ENCODE measurements at places on chromosomes 5 and 9.

GRCh38 chr5:136043968-136044610 lies 15.3 kb downstream of the TGFBI start:
- no peak for DNase-seq
- H3K4me3 ChIP-seq, result no peak overlapping the region
- H3K36me3 ChIP-seq, result no peaks in the 10 kb centered on the region
- peaks cover 10% of the 10 kb centered on the region for H3K4me1 ChIP-seq
- H3K27me3 ChIP-seq, result no peaks in the 10 kb centered on the region

GRCh38 chr9:94031380-94031779 lies 52.9 kb upstream of the PTPDC1 start:
- peak overlapping the region; percentile 34 for H3K27ac ChIP-seq
- H3K27me3 ChIP-seq, result peaks cover 2% of the 10 kb centered on the region
- H3K36me3 ChIP-seq, result peaks cover 12% of the 10 kb centered on the region
- peak overlapping the region; percentile 91 for H3K4me3 ChIP-seq
- H3K4me1 ChIP-seq, result peaks cover 20% of the 10 kb centered on the region

DNA sequence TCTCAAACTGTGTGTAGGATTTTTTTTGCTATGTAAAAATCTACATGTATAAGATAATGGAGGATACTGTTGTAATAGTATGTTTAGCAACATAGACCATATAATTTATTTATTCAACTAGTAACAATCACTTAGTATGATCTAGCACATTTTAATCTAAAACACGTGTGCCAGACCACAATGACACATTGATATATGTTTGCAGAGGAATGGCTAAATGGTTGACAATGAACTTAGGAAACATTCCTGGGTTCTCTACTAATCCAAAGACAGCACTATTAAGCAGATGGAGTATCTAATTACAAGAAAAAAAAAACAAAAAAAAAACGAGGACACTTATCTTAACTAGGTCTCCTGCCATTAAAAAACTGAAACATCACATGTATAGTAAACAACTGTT lies 261.7 kb upstream of the PAPPA start:
- H3K27me3 ChIP-seq, result no peaks in the 10 kb centered on the region
- H3K27ac ChIP-seq, result no peak overlapping the region
- H3K36me3 ChIP-seq, result no peaks in the 10 kb centered on the region
- no peaks in the 10 kb centered on the region for H3K4me1 ChIP-seq

DNA sequence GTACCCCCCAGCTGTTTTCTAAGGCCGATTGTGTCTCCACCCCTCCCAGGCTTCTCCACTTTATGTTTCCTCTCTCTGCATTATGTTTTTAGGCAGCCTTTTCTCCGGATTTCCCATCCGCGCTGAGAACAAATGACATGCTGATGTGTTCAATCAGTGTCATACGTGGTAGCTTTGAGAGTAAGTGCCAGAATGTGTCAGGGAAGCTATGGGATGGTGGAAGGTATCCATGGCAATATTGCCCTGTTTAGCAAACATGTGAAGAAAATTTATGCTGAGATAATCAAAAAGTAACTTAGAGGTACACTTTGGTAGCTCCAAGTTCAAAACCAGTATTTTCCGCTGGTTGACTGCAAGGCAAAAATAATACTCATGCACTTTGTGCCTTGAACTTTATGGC lies 36.6 kb upstream of the LECT2 start:
- DNase-seq, result no peak
- H3K36me3 ChIP-seq, result no peaks in the 10 kb centered on the region
- no peak overlapping the region for H3K4me3 ChIP-seq
- peaks cover 3% of the 10 kb centered on the region for H3K27me3 ChIP-seq

DNA sequence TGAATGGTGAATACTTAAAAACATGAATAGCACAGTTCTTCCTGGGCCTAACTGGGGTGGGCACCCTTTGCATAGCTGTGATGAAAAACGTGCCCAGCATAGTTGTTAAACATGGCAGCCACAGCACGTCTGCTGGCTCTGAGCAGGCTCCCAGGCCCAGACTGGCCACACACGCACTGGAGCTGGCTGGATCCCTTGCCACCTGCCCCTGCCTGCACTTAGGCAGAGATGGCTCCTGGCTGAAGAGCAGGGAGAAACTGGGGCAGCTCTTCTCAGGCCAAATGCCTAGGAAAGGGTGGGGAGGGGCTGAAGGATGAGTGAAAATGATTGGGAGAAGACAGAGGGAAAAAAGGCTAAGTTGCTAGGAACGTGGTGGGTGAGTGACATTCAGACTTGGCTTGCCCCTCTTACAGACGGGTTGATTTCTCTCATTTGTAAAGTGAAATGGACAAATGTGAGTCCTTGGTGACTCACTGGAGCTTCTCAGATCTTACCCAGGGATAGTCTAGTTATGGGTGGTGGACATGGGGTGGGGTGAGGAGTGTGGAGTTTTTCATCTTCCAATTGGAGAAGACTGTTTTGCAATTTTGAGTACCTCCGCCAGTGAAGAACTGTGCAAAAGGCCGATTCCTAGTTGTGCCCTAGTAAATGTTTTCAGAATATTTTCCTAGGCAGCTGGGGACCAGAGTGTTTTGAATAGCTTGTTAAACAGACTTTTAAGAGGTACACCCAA lies 42.4 kb downstream of the TRIO start:
- no peak overlapping the region for H3K27ac ChIP-seq
- no peaks in the 10 kb centered on the region for H3K4me1 ChIP-seq
- no peaks in the 10 kb centered on the region for H3K36me3 ChIP-seq
- no peak overlapping the region for H3K4me3 ChIP-seq
- no peak for DNase-seq

DNA sequence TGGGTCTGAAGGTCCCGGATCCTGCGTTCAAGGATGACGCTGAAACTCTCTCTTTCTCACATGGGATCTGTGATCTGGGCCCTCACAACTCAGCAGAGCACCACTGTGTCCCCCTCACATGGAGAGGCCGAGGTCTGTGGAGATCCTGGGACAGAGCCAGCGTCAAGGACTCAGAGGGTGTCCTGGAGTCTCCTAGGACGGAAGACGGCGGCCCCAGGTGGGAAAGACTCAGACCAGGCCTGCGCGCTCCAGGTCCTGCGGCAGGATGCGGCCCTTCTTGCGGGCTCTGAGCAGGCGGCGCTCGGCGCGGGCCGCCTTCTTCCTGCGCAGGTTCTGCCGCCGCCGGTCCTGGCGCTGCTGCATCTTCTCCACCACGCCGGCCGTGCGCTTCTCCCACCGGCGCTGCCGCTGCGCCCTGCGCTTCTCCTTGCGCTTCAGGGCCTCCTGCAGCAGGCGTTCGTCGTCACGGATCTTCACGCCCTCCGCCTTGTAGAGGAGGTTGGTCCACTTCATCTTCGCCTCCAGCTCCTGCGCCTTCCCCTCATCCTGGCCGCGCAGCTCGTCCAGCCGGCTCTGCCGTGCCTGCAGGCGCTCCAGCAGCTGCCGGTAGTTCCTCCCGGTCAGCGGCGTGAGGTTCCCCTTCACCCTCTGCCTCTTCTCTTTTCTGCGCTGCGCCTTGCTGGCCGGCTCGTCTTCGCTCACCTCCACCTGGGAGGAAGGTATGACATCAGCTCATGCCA lies 4.2 kb downstream of the SURF6 start:
- no peak overlapping the region for H3K27ac ChIP-seq
- H3K4me3 ChIP-seq, result no peak overlapping the region
- H3K4me1 ChIP-seq, result peaks cover 28% of the 10 kb centered on the region
- no peaks in the 10 kb centered on the region for H3K27me3 ChIP-seq
- DNase-seq, result no peak

DNA sequence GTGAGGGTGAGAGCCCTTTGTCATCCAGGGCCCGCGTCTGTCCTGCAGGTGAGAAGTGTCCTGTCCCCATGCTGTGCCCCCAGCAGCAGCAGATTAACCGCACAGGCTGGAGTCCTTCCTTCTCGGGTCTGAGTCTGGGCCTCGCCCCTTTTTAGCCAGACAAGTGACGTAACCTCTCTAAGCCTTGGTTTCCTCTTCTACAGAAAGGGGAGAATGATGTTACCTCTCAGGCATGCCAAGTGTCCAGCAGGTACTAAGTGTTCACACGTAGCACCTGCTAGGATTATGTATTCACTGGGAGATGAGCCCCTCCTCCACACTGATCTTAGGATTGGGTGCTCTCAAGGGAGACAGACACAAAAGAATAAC lies 6.9 kb downstream of the NEURL1B start:
- H3K4me3 ChIP-seq, result no peak overlapping the region
- H3K36me3 ChIP-seq, result no peaks in the 10 kb centered on the region
- peaks cover 16% of the 10 kb centered on the region for H3K27me3 ChIP-seq
- H3K27ac ChIP-seq, result no peak overlapping the region

GRCh38 chr5:131514316-131515283 lies 120.4 kb downstream of the RAPGEF6 start:
- H3K4me1 ChIP-seq, result peaks cover 37% of the 10 kb centered on the region
- H3K27ac ChIP-seq, result peak overlapping the region; percentile 74
- H3K4me3 ChIP-seq, result peak overlapping the region; percentile 67
- H3K36me3 ChIP-seq, result peaks cover 30% of the 10 kb centered on the region

DNA sequence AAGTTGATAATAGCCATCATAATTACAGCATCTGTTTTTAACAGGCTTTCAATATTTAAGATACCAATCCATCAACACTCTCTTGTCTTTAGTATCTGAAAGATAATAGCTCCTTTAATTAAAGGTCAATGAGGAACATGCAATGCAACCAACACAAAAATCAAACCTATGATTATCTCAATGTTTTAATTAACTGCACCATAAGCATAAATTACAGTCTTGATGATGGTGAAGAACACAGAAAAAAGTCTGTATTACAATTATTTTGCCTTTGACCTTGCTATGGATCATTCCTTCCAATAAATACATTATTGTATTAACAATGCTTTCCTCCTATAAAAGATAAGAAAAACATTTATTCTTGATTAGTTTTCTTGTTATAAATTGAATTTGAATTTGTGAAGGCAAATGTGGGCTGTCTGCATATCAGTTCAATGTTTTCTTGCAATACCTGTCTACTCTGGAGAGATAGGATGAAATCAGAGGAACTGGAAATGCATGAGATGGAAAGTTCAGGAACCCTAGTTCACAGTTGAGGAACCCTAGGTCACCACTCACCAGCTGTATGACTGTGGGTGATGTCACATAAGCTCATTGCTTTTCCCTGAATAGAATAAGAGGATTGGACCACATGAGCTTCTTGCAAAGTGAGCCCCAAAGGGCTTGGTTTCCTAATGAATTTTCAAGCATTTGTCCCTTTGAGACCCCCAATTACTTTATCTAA lies 58.5 kb upstream of the ANXA1 start:
- no peak overlapping the region for H3K27ac ChIP-seq
- no peak for DNase-seq
- H3K4me3 ChIP-seq, result no peak overlapping the region
- peaks cover 2% of the 10 kb centered on the region for H3K27me3 ChIP-seq
- no peaks in the 10 kb centered on the region for H3K36me3 ChIP-seq
- peaks cover 3% of the 10 kb centered on the region for H3K4me1 ChIP-seq

- no peak for DNase-seq
- no peaks in the 10 kb centered on the region for H3K4me1 ChIP-seq
- H3K27ac ChIP-seq, result no peak overlapping the region
- peaks cover 12% of the 10 kb centered on the region for H3K36me3 ChIP-seq
- no peak overlapping the region for H3K4me3 ChIP-seq
Observed at GRCh38 chr9:120608421-120608820, 28.5 kb upstream of the CDK5RAP2 start.

GRCh38 chr5:140317859-140318258 lies 15.0 kb upstream of the PFDN1 start:
- H3K27ac ChIP-seq, result no peak overlapping the region
- H3K27me3 ChIP-seq, result peaks cover under 1% of the 10 kb centered on the region
- H3K4me3 ChIP-seq, result no peak overlapping the region

DNA sequence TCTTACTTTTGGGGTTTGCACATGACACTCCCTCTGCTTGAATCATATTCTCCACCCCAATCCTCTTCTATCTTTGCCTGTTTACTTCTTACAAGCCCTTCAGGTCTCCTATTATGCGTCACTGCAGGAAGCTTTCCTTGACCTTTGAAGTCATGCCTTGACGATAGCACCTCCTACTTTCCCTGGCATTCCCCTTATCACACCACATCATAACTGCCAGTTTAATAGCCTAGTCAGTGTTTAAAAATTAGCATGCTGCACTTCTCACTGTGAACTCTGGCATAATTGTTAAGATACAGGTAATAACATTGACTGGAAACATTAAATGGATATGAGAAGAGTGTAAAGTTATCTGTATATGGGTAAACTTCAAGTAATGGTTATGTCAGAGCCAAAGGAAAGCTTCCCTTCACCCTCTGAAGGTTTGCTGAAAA lies 37.1 kb upstream of the CEP120 start:
- H3K27ac ChIP-seq, result no peak overlapping the region
- H3K4me3 ChIP-seq, result no peak overlapping the region
- no peaks in the 10 kb centered on the region for H3K36me3 ChIP-seq
- H3K27me3 ChIP-seq, result peaks cover 2% of the 10 kb centered on the region
- no peak for DNase-seq

DNA sequence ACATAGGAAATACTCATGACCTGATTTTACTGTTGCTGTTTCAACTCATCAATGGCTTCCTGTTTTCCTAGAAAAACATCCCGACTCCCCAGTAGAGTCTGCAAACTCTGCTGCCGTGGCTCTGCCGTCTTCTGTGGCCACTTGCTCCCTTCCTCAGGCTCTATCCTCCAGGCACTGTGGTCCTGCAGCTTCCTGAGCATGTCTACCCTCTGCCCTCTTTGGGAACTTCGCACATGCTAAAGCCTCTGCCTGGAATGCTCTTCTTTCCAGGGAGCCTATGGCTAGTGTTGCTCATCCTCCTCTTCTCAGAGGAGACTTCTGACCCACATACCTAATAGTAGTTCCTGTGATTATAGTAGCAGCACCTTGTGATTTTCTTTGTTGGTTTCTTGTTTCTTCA lies 256.9 kb downstream of the MAN2A1 start:
- no peak overlapping the region for H3K27ac ChIP-seq
- H3K36me3 ChIP-seq, result no peaks in the 10 kb centered on the region

DNA sequence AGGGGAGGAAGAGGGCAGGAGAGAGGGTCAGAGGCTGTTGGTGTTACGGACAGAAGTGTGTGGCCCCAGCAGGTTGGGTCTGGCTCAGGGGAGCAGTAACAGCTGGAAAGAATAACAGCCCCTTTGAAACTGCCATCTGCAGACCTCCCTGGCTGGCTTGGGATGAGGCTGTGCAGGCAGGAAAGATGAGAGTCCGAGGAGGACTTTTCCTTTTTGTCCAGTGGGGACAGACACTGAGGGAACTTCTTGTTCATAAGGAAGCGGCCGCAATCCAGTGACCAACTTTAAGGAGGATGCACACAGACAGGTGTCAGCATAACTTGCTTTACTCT lies 14.8 kb upstream of the PLEKHG4B start:
- no peak for DNase-seq
- no peak overlapping the region for H3K27ac ChIP-seq
- no peak overlapping the region for H3K4me3 ChIP-seq
- no peaks in the 10 kb centered on the region for H3K36me3 ChIP-seq

GRCh38 chr9:120875954-120876841 lies 790 bp downstream of the PHF19 start:
- peaks cover 59% of the 10 kb centered on the region for H3K36me3 ChIP-seq
- peak overlapping the region; percentile 94 for H3K4me3 ChIP-seq
- H3K4me1 ChIP-seq, result peaks cover 76% of the 10 kb centered on the region
- H3K27me3 ChIP-seq, result no peaks in the 10 kb centered on the region
- DNase-seq, result peak; percentile 94

GRCh38 chr9:137358126-137358525 lies 56.1 kb upstream of the NRARP start:
- no peak for DNase-seq
- no peaks in the 10 kb centered on the region for H3K27me3 ChIP-seq
- no peak overlapping the region for H3K4me3 ChIP-seq
- H3K4me1 ChIP-seq, result no peaks in the 10 kb centered on the region
